Memory B cell (primary cell): ENCODE measurements at places on chromosomes 6 and 20.

DNA sequence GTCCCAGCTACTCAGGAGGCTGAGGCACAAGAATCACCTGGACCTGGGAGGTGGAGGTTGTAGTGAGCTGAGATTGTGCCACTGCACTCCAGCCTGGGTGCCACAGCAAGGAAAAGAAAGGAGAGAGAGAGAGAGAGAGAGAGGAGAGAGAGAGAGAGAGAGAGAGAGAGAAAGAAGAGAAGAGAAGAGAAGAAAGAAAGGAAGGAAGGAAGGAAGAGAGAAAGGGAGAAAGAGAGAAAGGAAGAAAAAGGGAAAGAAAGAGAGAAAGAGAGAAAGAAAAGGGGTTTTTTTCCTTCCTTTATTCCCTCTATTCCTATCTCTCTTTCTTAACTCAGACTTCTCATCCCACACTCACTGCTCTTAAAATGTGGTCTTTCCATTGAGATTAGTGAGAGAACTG lies 238.7 kb upstream of the PRDM1 start:
- no peak overlapping the region for H3K27ac ChIP-seq
- no peaks in the 10 kb centered on the region for H3K4me1 ChIP-seq
- no peaks in the 10 kb centered on the region for H3K36me3 ChIP-seq
- no peak for DNase-seq

DNA sequence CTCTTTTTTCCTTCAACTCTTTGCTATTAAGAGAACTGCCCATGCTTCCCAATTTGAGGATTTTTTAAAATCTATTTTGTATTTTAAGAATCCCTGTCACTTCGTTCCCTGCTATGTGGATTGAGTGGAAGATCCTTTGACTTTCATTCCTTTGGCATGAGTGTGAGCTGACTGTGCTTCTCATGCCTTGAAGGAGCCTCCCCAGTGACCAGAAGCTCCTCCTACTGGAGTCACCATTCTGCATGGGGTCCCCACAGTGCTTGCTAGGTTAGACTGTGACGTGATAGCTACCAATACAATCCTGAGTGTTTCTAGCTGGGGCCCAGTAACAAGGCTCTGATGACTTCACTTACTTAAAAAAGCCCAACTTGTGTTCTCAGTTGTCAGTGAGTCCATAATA lies 104.4 kb upstream of the LAMP5 start:
- no peak for DNase-seq
- H3K36me3 ChIP-seq: no peaks in the 10 kb centered on the region
- H3K27me3 ChIP-seq: peaks cover 1% of the 10 kb centered on the region
- H3K4me3 ChIP-seq: no peak overlapping the region
- H3K4me1 ChIP-seq: peaks cover 3% of the 10 kb centered on the region

DNA sequence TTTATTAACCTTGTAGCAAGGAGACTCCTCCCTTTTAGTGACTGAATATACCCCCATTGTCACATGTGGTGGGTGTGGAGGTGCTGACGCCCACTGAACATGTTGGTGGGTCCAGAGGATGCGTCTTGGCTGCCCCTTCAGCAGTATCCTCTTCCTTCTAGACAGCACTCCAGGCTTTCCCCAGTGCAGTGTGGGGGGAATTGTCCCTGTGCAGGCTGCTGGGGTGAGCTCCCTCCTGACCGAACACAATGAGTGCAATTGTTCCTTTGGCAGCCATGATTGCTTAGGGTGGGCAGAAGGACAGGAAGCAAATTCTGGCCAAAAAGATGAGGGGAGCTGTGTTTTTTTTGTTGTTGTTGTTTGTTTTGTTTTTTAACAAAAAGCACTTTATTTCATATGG lies 209.3 kb upstream of the PDE10A start:
- H3K4me3 ChIP-seq: no peak overlapping the region
- H3K27ac ChIP-seq: no peak overlapping the region
- H3K36me3 ChIP-seq: peaks cover 2% of the 10 kb centered on the region
- peaks cover 7% of the 10 kb centered on the region for H3K27me3 ChIP-seq
- DNase-seq: no peak

GRCh38 chr20:24506696-24507095 lies 37.3 kb downstream of the SYNDIG1 start:
- H3K4me3 ChIP-seq: no peak overlapping the region
- H3K36me3 ChIP-seq: no peaks in the 10 kb centered on the region
- no peak overlapping the region for H3K27ac ChIP-seq
- no peak for DNase-seq
- no peaks in the 10 kb centered on the region for H3K4me1 ChIP-seq

DNA sequence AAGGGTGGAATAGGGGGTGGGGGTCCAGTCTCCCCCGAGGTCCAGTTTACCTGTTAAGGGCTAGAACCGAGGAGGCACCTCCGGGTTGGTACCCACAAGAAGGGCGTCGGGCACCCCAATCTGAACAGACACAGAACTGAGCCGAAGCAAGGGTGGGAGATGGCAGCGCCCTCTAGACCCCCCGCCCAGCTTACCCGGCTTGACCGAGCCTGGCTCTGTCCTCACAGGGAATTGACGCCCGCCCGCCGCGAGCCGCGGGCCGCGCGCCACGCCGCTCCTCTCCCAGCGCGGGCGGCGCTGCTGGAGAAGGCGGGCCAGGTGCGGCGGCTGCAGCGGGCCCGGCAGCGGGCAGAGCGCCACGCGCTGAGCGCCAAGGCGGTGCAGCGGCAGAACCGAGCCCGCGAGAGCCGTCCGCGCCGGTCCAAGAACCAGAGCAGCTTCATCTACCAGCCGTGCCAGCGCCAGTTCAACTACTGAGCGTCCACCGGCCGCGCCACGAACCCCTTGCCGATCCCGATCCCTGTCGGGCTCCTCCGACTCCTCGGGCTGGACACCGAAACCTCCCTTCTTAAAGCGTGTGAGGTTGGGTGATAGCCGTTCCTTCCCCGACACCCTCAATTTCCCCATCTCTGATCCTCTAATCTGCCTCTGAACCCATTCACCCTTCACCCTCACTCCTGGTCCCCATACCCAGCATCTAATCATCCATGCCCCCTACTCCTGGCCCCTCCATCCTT lies 5.9 kb downstream of the TP53INP2 start:
- peaks cover 7% of the 10 kb centered on the region for H3K36me3 ChIP-seq
- peaks cover 19% of the 10 kb centered on the region for H3K4me1 ChIP-seq
- DNase-seq: no peak
- H3K27me3 ChIP-seq: no peaks in the 10 kb centered on the region
- H3K4me3 ChIP-seq: peak overlapping the region; percentile 86
- peak overlapping the region; percentile 93 for H3K27ac ChIP-seq

DNA sequence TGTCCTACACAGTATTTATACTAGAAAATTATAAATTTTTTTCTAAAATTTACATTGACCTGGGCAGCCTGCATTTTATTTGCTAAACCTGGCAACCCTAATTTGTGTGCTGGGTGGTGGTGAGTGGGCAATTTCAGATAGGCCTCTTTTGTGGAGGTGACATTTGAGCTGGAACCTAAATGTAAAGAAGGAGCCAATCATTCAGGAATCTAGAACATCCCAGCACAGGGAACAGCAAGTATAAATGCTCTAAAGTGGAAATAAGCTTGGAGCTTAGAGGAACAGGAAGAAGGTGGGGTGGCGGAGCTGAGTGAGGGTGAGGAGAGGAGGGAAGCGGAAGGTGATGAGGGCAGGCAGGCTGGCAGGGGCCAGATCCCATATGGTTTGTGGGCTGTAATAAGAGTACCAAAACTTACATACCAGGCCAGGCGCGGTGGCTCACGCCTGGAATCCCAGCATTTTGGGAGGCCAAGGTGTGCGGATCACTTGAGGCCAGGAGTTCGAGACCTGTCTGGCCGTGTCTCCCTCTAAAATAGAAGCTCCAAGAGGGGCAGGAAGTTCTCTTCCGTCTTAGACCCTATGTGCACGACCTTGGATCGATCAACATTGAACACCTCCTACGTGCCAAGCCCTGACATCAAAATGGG lies 549 bp upstream of the CSE1L start:
- no peaks in the 10 kb centered on the region for H3K36me3 ChIP-seq
- H3K27me3 ChIP-seq: no peaks in the 10 kb centered on the region
- peak overlapping the region; percentile 99 for H3K4me3 ChIP-seq
- peaks cover 19% of the 10 kb centered on the region for H3K4me1 ChIP-seq
- H3K27ac ChIP-seq: peak overlapping the region; percentile 99
- DNase-seq: no peak

DNA sequence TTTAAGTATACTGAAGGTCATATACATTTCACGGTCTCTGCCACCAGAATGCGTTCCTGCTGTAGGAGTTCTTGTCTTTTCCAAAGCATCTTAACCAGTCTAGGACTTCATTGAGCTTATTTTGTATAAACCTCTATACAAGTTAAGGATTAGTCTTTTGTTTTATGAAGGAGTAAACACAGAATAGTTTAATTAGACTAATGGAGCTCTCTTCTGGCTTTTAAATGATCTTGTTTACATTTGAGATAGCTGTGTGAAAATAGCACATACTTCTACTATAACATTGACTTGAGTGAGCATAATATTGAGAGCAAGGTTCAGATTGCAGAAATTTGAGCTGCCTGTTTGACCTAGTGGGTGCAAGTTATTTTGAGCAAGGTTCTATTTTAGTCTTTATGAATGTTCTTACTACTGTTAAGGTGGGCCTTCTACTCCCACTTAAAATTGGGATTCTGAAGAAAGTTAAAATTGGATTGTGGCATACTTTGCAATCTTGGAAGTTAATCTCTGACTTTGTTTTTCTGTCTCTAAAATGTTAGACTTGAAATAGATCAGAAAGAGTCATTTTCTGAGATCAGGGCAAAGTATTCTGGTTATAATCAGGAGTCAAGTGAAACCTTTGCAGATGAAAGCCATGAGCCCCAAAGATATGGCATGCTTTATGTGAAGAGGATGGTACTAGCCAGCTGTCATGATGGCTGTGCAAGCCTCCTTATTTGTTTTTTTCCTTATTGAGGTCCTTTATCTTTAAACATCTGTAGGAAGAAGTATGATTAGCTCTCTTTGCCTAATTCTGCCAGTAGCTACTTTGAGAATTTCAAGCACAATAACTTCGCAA lies 41.8 kb downstream of the RPRD1B start:
- H3K4me3 ChIP-seq: no peak overlapping the region
- H3K36me3 ChIP-seq: peaks cover 56% of the 10 kb centered on the region
- no peak for DNase-seq
- H3K4me1 ChIP-seq: peaks cover 47% of the 10 kb centered on the region
- H3K27me3 ChIP-seq: no peaks in the 10 kb centered on the region

DNA sequence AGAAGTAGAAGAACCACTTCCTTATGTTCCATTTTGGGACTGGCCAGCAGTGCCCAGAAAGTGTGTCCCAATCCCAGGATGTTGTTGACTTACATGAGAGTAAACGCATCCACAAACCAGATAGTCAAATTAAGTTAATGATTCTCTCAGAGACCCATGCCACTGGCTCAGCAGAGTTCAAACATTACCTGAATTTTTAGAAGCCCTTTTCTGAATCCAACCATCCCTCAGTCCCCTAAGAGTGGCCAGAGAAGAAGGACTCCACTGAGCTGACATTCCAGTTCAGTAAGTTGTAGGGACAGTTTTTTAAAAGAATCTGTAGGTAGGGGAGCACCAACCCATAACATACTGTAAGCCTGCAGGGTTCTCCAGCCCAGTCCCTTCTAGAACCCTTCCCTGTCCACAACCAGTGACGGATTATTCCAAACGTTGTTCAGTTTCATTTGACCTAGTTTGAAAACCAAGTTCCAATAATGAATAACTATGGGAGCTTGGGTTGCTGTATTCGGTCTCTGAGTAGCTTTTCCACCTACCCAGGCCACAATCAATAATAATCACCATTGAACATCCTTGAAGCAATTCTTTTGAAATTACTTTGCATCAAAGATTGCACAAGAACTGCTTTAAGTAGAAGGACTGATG lies 153.0 kb downstream of the LPA start:
- H3K27ac ChIP-seq: no peak overlapping the region
- peaks cover 5% of the 10 kb centered on the region for H3K27me3 ChIP-seq
- H3K4me3 ChIP-seq: no peak overlapping the region
- no peak for DNase-seq
- H3K4me1 ChIP-seq: peaks cover 3% of the 10 kb centered on the region

GRCh38 chr6:91824331-91824730 lies 1237.5 kb upstream of the MAP3K7 start:
- H3K36me3 ChIP-seq: no peaks in the 10 kb centered on the region
- no peaks in the 10 kb centered on the region for H3K27me3 ChIP-seq
- H3K27ac ChIP-seq: no peak overlapping the region
- H3K4me3 ChIP-seq: no peak overlapping the region
- H3K4me1 ChIP-seq: no peaks in the 10 kb centered on the region

GRCh38 chr20:61560361-61560853 lies 308.3 kb downstream of the CDH4 start:
- no peaks in the 10 kb centered on the region for H3K36me3 ChIP-seq
- H3K27me3 ChIP-seq: peaks cover 1% of the 10 kb centered on the region
- no peak overlapping the region for H3K27ac ChIP-seq
- no peak for DNase-seq
- H3K4me3 ChIP-seq: no peak overlapping the region
- no peaks in the 10 kb centered on the region for H3K4me1 ChIP-seq

DNA sequence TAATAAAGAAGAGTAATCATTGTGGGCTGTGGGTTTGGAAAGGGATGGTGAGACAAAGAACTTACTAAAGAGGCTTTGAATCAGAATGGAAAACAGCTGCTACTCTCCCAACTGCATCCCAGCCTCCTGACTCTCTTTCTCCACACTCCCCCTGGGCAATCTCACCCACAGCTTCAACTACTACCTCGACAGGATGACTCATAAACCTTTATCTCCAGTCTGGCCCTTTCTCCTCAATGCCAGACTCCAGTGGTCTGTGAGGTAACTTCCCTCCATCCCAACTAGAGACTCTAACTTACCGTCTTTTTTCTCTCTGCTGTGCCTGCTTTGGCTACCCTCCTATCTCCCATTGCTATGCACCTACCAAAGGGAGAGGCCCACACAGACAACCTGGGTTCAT lies 135.3 kb upstream of the RREB1 start:
- peaks cover 7% of the 10 kb centered on the region for H3K27me3 ChIP-seq
- no peak overlapping the region for H3K4me3 ChIP-seq
- no peak for DNase-seq
- H3K27ac ChIP-seq: no peak overlapping the region
- no peaks in the 10 kb centered on the region for H3K4me1 ChIP-seq
